ENCODE measurements at places on chromosomes 13 and 19. TPM values are rescaled to one million over a fixed set of nuclear protein-coding genes. Genes with fewer than 3 reads are reported as not detected.

The C1QTNF9B gene
- not detected for total RNA-seq

The C5AR2 gene
- total RNA-seq: 9.5 TPM

The CYP4F8 gene
- not detected for total RNA-seq

The APLP1 gene
- total RNA-seq: 93.4 TPM

The CGB2 gene
- not detected for total RNA-seq

The REX1BD gene
- total RNA-seq: 56.4 TPM

The CLDND2 gene
- total RNA-seq: 12.5 TPM

The TLE2 gene
- total RNA-seq: 2.2 TPM

The INAFM1 gene
- total RNA-seq: 4.3 TPM

The RUBCNL gene
- total RNA-seq: 0.28 TPM

The PGLYRP1 gene
- not detected for total RNA-seq

The SKA3 gene
- 12.2 TPM for total RNA-seq

The KIR3DL1 gene
- not detected for total RNA-seq

Data from A549 treated with GW870086 at 1 μM for 4 hours (cell line).